ENCODE measurements at places on chromosomes 5 and 9.

- DNase-seq = no peak
These were observed 253.5 kb downstream of the DMRTA1 start for GRCh38 chr9:22700171-22700570.

GRCh38 chr9:103552712-103553111 lies 541.4 kb upstream of the SMC2 start:
- no peak for DNase-seq

DNA sequence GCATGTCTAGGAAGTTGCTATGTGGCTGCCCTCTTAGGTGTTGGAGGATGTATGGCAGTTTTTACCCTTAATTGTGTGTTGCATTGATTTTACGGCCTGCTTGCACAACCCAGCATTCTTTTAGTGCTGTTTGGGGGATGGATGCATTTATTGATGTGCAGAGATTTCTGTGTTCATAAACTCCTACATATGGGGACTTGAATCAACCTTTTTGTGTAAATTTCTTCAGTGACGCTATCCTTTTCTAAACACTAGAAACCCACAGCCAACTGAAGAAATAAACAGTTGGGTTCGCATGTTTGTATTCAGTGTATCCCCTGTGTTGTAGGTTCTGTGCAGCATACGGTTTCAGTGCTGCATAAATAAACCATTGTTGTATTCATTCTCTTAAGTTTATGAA lies 263.7 kb downstream of the RASEF start:
- DNase-seq = no peak

- no peak for DNase-seq
These were observed 143.8 kb upstream of the MAP3K1 start for GRCh38 chr5:56671571-56671970.

GRCh38 chr5:144284036-144284435 lies 113.4 kb downstream of the KCTD16 start:
- DNase-seq = no peak

GRCh38 chr9:104961238-104961637 lies 33.3 kb upstream of the ABCA1 start:
- DNase-seq = peak; percentile 86

DNA sequence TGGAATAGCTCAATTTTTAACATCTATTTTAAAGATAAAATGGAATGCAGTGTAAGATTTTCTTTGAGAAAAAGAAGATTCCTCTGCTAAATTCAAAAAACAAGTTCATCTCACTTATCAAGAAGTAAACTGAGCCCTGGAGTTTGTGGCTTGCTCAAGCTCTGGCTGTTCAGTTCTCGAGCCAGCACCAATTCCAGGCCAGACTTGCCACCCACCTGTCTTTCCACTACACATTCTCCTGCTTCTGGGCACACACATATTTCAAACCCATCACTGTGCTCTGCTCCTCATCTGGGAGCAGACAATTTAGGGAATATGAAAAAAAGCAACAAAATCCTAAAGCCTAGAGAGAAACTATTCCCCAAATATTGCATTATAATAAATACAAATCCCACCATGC lies 424.5 kb downstream of the ENC1 start:
- DNase-seq = no peak

DNA sequence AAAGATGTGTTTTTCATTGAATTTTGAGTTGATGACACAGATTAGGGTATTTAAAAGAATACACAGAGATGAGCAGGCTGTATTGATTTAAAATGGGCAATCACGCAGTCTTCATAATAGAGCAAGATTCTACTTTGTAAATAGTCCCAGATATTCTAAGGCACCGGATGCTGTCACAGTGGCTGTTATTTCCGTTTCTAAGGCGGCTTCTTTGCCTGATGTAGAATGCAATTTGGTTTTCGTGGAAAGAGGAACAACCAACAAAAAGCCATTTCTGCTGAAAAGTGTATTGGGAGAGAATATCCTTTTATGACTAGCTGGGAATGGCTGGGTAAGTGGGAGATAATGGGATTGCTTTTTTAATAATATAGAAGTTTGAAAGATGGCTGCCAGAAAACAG lies 17.5 kb downstream of the PRKACG start:
- no peak for DNase-seq

- no peak for DNase-seq
These were observed 6.6 kb upstream of the RNF20 start for GRCh38 chr9:101527066-101527465.

DNA sequence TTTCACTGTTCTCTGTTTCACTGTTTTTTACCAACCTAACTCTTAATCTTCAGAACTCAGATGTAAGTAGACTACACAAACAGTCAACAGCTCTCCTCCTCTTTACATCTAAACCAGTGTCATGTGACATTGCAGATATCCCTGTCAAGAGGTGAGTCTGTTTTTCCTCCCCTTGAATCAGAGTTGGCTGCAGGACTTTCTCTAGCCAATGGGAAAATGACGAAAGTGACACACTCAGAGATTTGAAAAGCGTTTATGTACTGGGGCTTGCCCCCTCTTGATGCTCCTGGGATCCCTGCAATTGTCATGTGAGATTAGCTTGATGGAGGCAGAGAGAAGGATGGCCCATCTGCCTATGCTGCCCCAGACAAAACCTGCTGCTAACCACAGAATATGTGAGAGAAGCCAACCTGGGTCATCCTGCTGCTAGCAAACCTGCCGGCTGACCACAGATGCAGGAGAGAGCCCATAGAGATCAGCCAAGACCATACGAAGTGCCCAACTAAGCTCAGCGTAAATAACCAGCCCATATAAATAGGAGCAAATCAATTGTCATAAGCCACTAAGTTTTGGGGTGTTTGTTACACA lies 111.1 kb downstream of the ASTN2 start:
- DNase-seq = no peak

- no peak for DNase-seq
These were observed 480.3 kb upstream of the CD180 start for GRCh38 chr5:67676863-67677262.

GRCh38 chr9:121237916-121238315 lies 30.0 kb upstream of the GSN start:
- no peak for DNase-seq

GRCh38 chr9:128094950-128095544 lies 27.0 kb downstream of the SLC25A25 start:
- no peak for DNase-seq

DNA sequence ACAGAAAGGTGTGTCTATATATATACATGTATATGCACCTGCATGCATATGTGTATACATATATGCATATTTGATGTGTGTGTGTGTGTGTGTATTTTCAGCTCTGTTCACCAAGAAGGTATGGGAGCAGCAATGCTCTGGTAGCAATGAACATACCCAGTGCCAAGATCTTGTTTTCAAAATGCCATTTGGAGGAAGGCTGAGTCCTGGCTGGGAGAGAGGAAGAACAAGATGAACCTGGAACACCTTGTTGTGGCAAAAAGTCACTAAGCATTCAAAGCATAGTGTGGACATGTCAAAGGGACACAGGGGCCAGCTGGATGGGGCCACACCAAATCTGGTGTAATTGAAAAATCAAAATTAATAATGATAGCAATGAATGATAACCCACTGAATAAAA lies 31.8 kb upstream of the NEK6 start:
- DNase-seq = no peak

DNA sequence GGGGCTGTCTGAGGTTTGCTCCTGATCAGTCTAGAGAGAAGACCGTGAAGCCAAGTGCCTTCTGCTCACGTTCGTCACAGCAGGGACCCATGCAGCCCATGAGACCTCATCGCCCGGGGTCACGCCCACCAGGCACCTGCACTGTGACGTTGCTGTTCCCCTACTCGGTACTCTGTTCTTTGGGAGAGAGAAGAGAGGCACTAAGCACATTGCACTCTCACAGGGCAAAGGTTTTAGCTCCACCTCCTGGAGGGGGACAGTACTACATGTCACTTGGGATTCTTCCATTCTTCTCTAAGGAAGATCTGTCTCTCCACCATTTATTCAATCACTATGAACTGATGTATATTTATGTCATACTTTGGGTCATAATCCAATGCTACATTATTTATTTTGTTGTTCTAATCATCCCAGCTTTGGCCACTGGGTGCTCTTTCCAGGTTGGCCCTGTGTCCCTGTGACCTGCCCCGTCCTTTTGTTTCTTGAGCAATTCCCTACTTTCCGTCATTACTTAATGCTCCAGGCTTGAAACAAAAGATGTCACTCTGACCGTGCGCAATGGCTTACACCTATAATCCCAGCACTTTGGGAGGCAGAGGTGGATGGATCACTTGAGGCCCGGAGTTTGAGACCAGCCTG lies 31.4 kb upstream of the BRD3 start:
- peak; percentile 73 for DNase-seq

GRCh38 chr5:104344809-104345208 lies 782.2 kb upstream of the NUDT12 start:
- no peak for DNase-seq

GRCh38 chr5:59500014-59500413 lies 393.5 kb downstream of the PDE4D start:
- DNase-seq = no peak

DNA sequence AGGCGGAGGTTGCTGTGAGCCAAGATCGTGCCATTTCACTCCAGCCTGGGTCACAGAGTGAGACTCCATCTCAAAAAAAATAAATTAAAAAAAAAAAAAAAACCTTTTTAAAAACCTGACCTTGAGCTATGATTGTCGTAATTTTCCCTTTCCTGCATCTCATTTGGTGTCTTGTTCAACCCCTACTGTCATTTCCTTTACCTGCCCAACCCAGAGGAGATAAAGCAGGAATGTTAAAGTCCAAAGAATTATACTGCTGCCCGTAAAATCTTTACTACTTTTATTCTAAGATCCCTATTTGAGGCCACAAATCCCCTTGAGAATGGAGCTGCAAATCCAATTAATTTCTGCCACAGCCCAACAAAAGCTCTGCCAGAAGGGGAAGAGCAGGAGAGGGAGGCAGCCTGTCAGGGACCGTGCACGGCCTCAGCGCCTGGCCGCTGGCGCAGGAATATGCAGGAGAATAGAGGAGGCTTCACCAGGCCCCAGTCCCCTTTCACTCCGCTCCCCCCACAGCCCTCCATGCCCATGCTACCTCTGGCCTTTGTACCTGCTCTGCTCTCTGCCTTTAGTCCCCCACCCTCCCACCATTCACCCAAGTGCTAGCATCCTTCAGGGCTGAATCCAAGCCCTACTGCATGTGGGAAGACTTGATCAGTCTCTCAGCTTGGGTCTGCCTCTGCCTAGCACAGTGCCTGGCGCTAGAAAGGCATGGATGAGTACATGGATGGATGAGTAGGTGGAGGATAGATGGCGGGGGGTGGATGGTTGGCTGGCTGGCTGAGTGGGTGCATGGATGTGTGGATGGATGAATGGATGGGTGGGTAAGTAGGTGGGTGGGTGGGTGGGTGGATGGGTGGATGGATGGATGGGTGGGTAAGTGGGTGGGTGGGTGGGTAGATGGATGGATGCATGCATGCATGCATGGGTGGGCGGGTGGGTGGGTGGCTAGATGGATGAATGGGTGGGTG lies 99.8 kb upstream of the SARDH start:
- DNase-seq = no peak

DNA sequence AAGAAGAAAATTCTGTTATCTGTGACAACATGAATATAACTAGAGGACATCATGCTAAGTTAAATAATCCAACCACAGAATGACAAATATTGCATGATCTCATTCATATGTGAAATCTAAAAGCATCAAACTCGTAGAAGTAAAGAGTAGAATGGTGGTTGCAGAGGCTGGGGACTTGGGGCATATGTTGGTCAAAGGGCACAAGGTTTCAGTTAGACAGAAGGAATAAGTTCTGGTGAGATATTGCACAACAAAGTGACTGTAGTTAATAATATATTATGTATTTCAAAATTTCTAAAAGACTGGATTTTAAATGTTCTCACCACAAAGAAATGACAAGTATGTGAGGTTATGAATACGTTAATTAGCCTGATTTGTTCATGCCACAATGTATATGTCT lies 24.8 kb downstream of the GRIA1 start:
- DNase-seq = no peak

DNA sequence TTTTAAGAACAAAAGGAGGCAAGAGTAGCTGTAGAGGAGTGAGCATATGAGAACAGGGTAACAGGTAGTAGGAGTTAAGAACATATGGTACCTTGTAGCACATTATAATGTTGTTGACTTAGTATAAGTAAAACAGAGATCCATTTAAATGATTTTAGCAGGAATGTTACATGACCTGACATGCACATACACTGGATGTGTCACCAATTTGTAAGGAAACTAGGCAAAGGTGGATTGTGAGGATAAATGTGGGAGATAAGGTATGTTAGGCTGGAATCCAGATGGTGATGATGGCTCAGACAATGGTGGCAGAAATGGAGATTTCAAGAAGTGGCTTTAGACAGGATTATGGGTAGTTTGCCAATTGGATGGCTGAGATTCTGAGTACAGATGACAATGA lies 443.1 kb upstream of the DAB2 start:
- DNase-seq = no peak

GRCh38 chr5:87394411-87395165 lies 18.1 kb downstream of the CCNH start:
- no peak for DNase-seq

DNA sequence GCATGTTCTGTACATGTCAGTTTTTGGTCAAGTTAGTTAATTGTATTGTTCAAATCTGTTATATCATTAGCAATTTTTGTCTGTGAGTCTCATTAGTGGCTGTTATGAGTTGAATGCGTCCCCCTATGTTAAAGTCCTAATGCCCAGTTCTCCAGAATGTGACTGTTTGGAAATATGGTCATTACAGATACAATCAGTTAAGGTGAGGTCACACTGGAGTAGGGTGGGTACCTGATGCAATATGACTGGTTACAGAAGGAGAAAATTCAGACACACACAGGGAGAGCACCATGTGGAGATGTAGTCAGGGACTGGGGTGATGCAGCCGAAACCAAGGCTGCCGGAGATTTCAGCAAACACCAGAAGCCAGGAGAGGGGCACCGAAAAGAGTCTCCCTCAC lies 15.1 kb downstream of the NMRK1 start:
- DNase-seq = no peak

GRCh38 chr5:177377851-177378776 lies 6.1 kb upstream of the SLC34A1 start:
- DNase-seq = no peak

DNA sequence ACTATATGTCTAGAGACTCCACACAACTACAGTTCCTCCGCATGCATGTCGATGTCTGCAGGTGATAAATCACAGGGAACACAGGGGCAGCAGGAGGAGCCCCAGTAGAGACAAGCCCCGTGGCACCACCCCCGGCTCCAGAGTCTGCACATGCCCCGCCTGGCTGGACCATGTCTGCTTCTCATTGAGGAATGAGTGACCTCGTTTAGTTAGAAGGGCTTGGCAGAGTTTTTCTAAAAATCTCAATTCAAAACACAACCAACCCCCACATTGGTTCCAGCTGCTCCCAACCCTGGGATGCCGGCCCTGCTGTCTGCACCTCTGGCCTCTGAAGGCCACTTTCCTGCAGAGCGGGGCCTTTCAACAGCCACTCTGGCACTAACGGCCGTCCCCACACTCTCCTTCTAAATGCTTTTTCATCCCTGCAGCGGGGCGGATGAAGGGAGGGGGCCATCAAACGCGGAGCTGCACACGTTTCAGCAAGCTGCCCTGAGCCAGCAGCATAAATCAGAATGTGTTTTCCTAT lies 106.3 kb downstream of the ROR2 start:
- DNase-seq = no peak

DNA sequence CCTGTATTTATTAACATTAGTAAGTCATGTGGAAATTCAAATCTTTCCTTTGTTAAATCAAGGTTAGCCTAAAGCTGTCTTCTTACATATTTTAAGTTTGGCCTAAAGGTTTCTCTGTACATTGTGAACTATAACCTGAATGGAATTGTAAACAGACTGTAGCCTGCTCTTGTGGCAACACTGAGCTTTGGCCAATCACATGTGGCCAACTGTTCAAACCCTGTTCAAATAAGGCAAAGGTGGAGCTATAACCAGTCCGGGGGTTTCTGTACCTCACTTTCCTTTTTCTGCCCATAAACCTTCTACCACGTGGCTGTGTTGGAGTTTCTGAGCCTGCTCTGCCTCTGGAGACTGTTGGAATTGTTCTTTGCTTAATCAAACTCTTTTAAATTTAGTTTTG lies 3.3 kb upstream of the HAPLN1 start:
- DNase-seq = no peak
